ENCODE measurements at places on chromosomes 3 and 15.

- DNase-seq = no peak
These were observed 398.1 kb upstream of the ARPP21 start for GRCh38 chr3:35241236-35241635.

- no peak for DNase-seq
These were observed 352.5 kb downstream of the DIPK2A start for GRCh38 chr3:144324076-144324475.

DNA sequence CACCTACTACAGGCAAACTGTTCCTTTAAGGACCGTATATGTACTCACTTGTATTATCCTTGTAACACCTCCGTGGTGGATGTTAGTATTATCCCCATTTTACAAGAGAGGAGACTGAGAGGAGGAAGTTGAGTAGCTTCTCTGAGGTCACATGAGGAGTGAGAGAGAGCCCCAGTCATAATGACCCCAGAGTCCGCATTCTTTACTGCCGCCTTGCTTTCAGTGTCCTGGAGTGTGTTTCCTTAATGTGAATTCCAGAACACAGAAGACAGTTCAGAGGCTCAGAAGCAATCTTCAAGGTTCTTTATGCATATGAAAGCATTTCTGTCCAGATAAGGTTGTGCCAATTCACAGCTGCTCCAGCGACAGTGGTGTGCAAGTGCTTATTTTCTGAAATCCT, 199.2 kb downstream of the CACNA2D3 start:
- DNase-seq = no peak

- DNase-seq = no peak
These were observed 15.4 kb upstream of the ZNF774 start for GRCh38 chr15:90336705-90337141.

DNA sequence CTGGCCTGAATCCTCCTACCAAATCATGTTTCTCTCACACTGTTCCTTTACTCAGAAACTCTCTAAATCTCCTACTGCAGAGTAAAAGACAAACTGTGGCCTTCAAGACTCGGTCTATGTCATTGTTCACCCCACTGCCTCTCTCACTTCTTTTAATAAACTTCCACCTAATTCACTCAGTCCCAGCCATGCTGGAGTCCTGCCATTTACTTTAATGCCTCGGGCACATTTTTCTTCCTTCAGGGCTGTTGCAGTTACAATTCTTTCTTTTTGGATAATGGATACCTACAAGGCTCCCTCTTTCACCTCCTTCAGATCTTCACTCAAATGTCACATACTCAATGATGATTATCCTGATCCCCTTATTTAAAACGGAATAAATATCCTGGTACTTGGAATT, 955.6 kb downstream of the ROBO1 start:
- no peak for DNase-seq

DNA sequence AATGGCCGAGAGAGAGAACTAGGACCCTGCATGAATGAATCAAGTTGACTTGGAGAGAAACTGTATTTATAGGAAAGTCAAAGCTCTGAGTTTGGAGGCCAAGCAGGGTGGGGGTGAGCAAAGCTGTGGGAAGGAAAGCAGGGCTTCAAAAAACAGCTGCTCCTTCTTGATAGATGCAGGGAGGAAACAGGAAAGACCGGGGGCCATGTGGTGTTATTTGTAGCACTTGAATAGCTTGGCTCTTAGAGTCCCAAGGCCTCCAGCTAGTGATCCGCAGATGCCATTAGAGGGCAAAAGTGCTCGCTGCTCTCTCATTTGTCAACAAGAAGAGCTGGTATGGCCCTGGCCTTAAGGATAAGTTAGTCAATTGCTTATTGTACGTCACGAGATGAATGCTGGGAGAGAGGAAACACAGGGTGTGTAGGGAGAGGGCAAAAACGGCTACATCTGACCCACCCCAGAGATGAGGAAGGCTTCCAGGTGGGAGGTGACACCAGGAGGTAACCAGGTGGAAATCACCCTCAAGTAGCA, at the start of gene ALG1L2:
Gene ALG1L2, plus strand, starts transcription at position 481 of the 531 bp plus-strand sequence. CDS start 186 bp downstream, outside the sequence.
- no peak for DNase-seq

GRCh38 chr3:139378587-139379241, 10.7 kb downstream of the COPB2 start:
- DNase-seq = no peak

- no peak for DNase-seq
These were observed 87.8 kb downstream of the COL6A6 start for GRCh38 chr3:130604806-130605205.

- DNase-seq = no peak
These were observed 124.9 kb downstream of the PTPRG start for GRCh38 chr3:61686228-61686648.

GRCh38 chr3:172186607-172187006, 147.2 kb downstream of the FNDC3B start:
- no peak for DNase-seq

GRCh38 chr3:55899887-55900286, 412.8 kb upstream of the WNT5A start:
- no peak for DNase-seq

DNA sequence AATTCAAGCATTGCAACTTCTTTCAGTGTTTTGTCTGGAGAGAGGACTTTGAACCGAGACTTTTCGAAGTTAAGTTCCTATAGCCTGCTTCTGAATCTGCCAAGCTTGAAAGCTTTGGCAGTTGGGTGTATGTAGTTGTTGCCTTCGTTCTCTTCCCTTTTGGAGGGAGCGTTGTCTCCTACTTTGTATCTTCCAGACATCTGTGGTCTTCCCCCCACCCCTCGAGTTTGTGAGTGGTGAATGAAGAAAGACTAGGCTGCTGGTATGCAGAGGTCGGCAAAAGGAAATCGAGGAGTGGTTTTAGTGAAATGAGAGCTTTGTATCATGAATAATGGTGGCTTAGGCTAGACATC, 1.3 kb downstream of the CTNNB1 start:
- peak; percentile 39 for DNase-seq

- DNase-seq = no peak
These were observed 203.9 kb downstream of the NEK10 start for GRCh38 chr3:27165321-27165721.

DNA sequence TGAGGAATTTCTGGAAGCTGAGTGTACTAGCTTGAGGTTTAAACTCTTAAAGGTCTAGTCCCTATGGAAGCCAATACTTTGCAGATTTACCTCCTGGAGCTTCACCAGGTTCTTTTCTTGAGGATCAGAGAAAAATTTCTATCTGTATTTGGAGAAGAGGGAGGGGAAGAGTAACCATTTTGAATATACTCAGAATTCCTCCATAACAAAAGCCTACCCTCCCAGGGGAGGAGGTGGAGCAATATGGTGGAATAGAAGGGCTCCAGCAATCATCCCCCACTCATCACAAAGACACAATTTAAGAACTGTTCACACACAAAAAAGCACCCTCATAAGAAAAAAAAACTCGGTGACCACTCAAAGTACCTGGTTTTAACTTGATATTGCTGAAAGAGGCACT, 36.0 kb upstream of the PEX5L start:
- DNase-seq = no peak

- DNase-seq = no peak
These were observed 468.6 kb upstream of the AGTR1 start for GRCh38 chr3:148229107-148229506.

GRCh38 chr3:190644035-190644434, 130.2 kb downstream of the IL1RAP start:
- DNase-seq = no peak

DNA sequence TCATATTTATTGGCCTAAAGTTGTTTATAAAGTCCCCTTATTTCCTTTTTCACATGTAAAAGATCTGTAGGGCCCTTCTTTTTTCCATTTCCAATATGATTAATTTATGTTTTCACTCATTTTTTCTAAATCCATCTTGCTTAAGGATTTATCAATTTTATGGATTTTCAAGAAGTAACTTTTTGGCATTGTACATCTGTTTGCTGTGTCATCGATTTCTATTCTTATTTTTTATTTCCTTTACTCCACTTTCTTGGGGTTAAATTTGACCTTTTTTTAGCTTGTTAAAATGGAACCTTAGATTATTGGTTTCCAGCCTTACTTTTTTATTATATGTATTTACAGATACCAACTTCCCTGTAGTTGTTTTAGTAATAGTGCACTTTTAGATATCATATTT, 207.9 kb downstream of the LRTM1 start:
- no peak for DNase-seq

- no peak for DNase-seq
These were observed 96.1 kb downstream of the FMN1 start for GRCh38 chr15:33098094-33099058.

DNA sequence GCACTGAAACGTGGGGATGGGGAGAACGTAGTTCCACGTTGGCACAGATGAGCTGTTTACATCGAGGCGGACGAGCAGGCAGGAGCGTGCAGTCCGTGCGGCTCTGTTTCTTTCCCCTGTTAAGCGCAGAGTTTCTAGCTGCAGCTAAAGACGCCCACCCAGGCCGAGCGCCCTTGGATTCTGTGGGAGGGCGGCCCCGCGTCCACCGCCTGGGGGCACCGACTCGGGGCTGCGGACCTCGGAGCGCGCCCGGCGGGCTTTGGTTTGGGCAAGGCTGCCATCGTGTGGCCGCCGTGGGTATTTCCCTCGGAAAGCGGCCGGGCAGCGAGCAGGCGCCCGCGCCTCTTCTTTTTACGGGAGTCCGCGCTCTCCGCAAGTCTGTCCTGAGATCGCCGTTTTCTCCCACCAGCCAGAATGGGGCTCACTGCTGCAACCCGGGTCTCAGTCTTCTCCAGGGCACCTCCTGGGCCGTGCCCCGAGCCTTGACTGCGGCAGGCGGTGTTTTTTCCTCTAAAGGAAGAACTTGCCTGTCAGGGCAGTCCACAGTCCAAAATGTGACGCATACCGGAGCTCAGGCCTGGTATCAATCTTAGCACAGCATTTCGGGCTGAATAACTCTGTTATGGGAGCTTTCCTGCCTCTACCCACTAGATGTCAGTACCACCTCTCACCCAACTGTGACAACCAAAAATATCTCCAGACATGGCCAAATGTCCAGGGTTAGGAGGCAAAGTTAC, 219.9 kb upstream of the IGF1R start:
- peak; percentile 81 for DNase-seq

DNA sequence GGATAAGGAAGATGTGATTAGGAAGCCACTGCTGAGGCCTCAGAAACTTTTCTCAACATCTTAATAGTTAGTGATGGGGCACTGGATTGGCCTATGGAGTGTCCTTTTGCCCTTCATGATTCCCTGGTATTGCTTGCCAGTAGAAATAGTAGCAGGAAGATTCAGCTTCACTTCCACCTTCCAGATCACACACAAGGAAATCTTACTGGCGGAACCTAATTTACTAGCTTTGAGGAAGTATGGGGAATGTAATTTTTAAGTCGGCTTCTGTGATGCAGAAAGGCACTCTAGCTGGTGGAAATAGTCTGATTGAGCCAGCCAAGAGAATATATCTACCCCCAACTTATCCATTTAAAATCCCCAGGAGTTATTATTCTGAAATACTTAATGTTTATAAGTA, 46.5 kb downstream of the LPP start:
- DNase-seq = no peak

DNA sequence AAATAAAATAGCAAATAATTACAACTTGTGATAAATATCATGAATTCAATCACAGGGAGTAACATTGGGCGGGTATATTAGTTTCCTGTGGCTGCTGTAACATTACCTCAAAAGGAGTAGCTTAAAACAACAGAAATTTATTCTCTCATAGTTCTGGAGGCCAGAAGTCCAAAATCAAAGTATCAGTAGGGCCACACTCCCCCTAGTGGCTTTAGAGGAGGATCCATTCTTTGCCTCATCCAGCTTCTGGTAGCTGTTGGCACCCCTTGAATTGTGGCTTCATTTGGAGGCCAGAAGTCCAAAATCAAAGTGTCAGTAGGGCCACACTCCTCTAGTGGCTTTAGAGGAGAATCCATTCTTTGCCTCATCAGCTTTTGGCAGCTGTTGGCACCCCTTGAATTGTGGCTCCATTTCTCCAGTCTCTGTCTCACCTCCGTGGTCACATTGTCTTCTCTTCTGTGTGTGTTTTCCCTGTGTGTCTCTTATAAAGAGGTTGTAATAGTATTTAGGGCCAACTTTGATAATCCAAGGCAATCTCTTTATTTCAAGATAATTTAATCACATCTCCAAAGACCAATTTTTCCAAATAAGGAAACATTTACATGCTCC, 3.1 kb upstream of the CFAP20DC start:
- no peak for DNase-seq

GRCh38 chr3:134941820-134942219, 146.8 kb downstream of the EPHB1 start:
- no peak for DNase-seq

- no peak for DNase-seq
These were observed 15.6 kb downstream of the FAH start for GRCh38 chr15:80168421-80168820.

GRCh38 chr15:60095711-60096110, 91.6 kb downstream of the FOXB1 start:
- no peak for DNase-seq

- DNase-seq = no peak
These were observed 566.8 kb downstream of the NTRK3 start for GRCh38 chr15:87689716-87690115.

GRCh38 chr3:48700731-48701405, 15.2 kb upstream of the NCKIPSD start:
- no peak for DNase-seq

DNA sequence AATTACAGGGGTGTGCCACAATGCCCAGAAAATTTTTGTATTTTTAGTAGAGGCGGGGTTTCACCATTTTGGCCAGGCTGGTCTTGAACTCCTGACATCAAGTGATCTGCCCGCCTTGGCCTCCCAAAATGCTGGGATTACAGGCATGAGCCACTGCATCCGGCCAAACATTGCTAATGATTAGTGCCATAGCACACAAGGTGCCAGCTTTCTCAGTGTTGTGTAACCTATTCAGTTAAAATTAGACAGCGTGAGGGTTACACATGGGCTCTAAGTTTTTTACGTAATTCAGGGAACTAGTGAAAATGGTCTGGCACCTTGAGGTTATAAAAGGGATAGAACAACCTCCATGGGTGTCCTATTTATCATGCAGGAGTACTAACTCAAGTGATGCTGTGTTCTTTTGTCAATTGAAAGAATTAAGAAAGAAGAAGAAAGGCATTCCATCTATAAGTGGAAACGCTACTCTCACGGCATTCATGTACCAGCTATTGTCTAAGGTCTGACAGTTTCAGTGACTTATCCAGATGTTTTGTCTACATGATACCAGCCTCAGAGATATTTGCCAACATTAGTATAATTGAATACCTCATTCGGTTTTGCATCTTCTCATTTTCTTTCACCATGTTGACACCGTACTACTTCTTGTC, 84.7 kb downstream of the EOMES start:
- no peak for DNase-seq

GRCh38 chr15:93861413-93861812, 369.9 kb upstream of the MCTP2 start:
- no peak for DNase-seq

- DNase-seq = no peak
These were observed 179.4 kb upstream of the ADAMTS9 start for GRCh38 chr3:64867224-64867623.

DNA sequence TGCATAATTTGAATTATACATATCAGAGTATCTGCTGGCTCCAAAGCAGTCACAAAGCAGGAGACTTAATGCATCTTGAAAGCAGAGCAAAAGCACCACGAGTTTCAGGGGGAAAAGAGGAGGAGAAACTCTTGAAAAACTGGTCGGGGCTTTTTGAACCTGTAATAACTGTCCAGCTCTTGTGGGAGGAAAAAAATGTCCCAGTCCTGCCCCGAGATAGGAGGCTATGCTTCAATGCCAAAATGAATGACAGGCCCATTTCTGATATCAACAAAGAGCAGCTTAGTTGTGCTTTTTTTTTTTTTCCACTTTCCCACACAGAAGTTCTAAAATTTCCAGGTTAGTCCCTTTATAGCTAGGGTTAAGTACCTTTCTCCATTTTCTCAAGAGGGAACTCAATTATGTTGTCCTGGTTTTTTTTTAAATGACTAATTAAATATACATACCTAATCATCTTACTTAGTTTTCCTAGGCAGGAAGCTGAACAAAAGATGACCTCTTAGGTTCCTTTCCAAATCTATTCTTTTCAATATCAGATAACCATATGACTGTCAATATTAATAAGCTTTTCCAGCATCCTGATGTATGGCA, 120.2 kb downstream of the TFDP2 start:
- no peak for DNase-seq
